ENCODE measurements at places on chromosomes 16 and 17.

GRCh38 chr17:70521821-70522256, 352.5 kb downstream of the KCNJ2 start:
- no peak for DNase-seq

DNA sequence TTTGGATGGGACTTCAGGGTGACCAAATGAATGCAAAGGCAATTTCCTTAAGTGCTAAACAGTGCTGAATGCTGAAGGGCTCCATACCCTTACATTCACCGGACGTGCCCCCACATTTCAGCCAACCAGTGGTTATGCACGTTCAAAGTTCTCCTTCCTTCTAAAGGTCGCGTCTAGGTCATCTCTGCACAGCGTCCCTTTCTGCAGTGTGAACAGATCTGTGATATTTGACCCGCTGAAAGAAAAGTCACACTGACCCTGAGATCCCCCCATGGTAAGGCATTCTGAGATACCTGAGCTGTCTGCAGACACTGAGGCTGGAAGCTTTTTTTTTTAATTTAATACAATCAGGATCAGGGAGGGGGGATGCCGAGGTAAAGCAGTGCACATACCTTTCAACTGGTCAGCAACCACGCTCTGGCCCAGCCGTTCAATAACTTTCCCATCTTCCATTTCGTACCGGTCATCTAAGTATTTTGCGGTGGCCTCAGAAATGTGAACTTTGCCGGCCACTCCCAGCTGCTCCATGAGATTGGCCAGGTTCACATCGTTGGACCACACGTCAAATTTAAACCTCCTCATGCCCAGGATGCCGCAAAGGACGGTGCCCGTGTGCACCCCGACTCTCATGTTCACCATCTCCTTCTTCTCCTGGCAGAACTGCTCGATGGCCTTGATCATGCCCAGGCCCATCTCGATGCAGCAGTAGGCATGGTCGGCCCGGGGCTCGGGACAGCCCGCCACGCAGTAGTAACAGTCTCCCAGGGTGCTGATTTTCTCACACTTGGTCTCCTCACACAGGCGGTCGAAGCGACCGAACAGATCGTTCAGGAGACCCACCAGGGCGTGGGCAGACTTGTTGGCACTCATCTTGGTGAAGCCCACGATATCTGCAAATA, 2.6 kb downstream of the ADCY9 start:
- no peak for DNase-seq

- DNase-seq: no peak
Measured at GRCh38 chr17:38456031-38456815, 28.0 kb downstream of the ARHGAP23 start.

GRCh38 chr16:1771188-1771863, at the start of gene NME3:
TSS of gene NME3 (minus strand) at chr16:1771543. CDS start at chr16:1771534, 9 bp downstream.
- DNase-seq: peak; percentile 90

DNA sequence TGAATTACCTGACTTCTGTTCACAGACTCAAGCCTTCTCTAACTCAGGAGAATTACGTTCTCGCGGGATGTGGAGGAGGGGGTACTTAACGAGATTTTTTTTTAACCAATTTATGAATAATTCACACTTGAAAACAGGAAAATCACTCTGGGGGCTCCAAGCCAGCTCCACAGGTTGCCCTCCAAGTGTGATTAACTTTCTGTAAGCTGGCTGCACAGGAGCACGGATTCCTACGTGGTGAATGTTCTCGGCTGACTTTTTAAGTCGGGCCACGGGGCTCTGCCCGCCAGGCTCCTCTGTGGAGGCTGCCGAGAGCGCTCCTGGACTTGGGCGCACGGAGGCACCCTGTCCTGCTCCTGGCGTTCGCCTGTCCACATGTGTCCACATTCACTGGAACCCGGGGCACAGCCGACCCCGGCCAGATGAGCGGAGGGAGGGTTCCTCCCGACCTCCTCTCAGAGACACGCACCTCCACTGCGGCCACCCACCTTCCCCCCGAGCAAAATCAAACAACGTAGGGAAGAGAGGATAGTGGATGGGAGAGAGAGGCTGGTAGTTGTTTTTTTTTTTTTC, 147.1 kb upstream of the CHMP6 start:
- DNase-seq: no peak

DNA sequence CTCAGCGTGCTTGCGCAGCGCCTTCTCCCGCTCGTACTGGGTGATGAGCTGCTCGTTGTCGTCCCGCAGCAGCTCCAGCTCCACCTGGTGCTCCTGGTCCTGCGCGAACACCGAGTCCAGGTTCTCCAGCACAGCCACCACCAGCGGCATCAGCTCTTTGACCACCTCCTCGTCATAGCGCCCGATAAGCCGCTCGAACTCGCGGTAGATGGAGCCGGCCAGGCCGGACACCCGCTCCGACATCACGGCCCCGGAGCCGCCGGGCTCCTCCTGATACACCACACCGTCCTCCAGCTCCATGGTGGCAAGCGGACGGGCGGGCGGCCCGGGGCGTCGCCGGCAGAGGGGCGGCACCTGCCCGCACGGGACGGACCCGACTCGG, 320 bp downstream of the SPAG9 start:
- peak; percentile 62 for DNase-seq

- DNase-seq: no peak
Measured at GRCh38 chr17:633641-634101, 81.0 kb downstream of the VPS53 start.

DNA sequence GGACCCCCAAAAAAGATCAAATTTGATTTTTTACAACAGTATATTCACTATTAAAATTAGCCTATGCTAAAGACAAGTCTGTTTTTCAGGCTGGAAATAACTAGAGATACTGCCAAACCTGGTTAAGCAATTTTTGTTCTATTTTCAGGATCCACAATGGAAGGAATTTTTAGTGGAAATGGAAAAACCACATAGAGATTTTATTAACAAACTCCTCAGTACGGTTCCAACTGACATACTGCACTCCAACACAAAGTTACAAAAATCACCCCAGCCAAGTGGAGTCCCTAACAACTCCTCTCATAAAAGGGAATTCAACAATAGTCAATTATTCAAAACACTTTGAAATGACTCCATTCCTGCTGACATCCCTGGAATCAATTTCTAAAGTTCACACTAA, 101.6 kb upstream of the TOB1 start:
- DNase-seq: no peak

DNA sequence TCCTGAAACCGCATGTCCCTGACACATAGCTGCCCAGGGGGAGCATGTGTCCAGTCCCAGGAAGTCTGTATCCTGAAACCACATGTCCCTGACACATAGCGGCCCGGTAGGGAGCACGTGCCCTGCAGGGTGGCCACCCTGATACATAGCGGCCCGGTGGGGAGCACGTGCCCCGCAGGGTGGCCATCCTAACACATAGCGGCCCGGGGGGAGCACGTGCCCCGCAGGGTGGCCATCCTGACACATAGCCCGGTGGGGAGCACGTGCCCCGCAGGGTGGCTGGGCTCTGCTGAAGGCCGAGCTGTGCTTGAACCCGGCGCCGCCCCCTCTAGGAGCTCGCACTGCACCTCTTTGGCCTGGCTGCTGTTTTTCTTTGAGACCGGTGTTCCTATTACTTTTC, 18.7 kb upstream of the RPL13 start:
- no peak for DNase-seq

DNA sequence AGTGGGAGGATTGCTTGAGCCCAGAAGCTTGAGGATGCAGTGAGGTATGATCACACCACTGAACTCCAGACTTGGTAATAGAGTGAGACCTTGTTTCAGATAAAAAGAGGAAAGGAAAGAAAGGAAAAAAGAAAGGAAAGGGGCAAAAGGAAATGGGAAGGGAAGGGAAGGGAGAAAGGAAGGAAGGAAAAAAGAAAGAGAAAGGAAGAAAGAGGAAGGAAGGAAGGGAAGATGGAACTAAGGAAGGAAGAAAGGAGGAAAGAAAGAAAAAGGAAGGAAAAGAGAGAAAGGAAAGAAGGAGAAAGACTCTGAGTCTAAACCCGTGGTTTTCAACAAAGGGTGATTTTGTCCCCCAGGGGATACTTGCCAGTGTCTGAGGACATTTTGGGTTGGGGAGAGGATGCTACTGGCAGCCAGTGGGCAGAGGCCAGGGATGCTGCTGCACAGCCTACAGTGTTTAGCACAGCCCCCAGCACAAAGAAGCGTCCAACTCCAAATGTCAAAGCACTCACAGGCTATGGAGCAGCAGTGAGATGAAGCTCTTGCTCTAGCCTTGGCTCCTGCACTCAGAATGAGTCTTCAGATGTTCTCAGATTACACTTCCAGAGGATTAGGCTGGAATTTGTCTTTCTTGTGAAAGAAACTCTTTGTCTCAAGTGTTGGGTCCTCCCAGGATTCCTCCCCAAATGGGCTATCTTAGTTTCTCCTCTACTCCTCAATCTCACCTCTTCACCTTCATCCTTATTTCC, 64.2 kb downstream of the BMERB1 start:
- DNase-seq: no peak

DNA sequence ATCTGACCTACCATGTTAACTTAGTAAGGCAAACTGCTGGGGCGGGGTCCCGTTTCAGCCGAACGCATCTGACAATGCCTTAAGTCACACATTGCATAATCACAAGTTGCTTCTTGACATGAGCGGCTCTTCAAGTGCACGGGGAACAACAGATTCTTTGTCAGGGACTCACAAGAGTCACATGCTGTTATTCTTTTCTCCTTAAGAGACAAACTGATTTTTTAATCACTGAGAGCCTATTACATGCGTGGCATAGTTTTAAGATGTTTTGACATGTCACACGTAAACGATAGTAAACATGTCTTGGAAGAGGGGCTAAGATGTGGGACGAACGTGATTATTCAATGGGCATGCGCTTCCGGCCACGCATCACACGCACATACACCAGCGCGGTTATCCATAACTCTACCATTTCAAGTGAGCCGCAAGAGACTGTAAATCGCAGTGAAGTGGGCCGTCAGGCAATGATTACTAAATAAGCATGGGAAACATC, 63.4 kb downstream of the ADCY9 start:
- peak; percentile 40 for DNase-seq

GRCh38 chr16:12896562-12896961, 4.8 kb upstream of the SHISA9 start:
- no peak for DNase-seq

DNA sequence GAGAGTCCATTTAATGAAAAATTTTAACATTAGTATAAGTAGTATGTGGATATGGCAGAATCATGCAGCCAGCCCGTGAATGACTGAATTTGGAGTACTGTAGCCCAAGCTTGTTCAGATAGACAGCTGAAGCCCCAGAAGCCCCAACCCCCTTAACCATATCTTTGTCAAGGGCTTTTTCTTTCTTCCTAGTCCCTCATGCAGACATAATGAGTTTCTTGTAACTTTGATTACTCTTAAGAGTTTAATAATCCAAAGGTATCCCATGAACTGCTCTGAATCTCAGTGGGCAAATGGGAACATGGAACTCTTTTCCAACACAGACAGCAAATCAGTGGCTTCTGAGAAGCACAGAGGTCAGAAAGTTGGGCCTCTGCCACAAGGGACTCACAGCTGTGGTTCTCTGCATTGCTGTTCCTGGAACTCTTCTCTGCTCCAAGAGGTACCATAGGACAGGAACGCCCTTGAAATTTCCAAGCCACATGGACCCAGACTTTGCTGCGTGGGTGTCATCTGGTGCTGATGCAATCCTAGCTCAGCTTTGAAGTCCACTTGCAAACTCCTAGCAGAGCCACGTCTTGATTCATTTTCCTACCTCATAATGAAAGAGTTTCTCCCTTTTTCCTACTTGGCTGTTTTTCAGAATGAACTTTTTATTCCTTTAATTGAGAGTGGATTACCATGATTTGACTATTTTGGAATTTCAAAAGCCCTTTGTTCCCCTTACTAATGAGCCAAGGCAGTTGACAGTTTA, 18.1 kb downstream of the LYRM1 start:
- DNase-seq: peak; percentile 31

GRCh38 chr17:38970804-38971203, 3.6 kb upstream of the FBXO47 start:
- no peak for DNase-seq

GRCh38 chr16:11257131-11257938, 1.3 kb upstream of the SOCS1 start:
- DNase-seq: peak; percentile 86

GRCh38 chr16:56921571-56921970, 10.4 kb upstream of the HERPUD1 start:
- DNase-seq: no peak

GRCh38 chr17:75919611-75920010, 14.9 kb upstream of the MRPL38 start:
- DNase-seq: no peak

DNA sequence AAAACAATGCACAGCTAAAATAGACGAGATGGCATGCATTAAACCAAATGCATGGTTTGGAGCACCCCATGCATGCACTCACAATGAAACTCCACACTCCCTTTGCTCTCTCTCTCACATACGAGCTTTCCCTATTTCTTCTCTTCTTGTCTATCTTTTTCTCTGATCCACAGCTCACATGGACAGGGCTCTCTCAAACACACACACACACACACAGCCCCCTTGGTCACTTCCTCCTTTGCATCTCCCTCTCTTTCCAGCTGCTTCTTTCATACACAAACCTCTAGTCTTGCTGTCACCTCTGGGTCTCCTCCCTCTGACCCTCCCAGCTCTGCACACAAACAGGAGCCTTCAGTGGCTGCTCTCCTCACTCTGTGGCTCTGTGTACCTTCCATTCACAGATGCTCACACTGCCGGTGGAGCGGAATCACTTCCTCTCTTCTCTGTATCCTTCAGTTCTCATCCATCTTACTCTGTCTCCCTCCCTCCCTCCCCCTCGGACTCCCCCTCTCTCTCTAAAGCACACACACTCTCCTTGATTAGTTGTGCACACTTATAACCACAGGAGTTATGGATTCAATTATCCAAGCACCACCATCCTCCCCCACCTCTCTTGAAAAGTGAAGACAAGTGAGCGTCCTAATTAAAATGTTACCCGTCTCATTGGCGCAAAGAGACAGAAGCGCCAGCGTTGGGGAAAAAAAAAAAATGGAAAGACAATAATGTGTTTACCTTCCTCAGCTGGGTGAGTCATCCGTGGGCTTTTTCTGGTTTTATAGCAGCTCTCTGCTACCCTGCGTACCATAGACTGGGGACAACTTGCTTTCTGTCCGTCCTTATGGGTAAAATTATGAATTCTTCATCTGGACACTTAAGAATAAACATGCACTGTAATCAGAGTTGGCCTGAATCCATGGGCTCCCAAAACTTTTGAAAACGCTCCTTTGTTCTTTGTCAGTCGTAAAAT, 90.8 kb downstream of the SHISA6 start:
- DNase-seq: no peak

DNA sequence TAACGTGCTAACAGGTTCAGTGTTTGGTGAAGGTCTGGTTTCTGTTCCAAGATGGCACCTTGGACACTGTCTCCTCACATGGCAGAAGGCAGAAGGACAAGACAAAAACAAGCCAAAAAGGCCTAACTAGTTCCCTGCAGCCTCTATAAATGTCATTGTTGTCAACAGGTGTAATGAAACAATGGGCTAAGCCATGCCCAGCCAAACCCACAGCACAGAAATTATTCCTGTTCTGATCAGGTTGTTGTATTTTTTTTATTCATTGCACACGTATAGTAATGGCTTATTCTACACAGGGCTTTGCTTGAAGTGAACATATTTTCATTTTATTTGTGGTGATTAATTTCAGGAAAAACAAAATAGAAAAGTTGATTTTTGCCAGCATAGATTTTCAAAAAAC, 16.1 kb upstream of the NUP93 start:
- DNase-seq: no peak
